ENCODE measurements at places on chromosomes 7 and 10. TPM values are rescaled to one million over a fixed set of nuclear protein-coding genes. Genes with fewer than 3 reads are reported as not detected.
A peak's percentile ranks its signal among the peaks of the same experiment; 100 is the strongest.

Gene PAOX
- polyA plus RNA-seq = 6.5 TPM

- no peak for DNase-seq
Observed at GRCh38 chr10:64101606-64102263, 580.5 kb downstream of the REEP3 start.

DNA sequence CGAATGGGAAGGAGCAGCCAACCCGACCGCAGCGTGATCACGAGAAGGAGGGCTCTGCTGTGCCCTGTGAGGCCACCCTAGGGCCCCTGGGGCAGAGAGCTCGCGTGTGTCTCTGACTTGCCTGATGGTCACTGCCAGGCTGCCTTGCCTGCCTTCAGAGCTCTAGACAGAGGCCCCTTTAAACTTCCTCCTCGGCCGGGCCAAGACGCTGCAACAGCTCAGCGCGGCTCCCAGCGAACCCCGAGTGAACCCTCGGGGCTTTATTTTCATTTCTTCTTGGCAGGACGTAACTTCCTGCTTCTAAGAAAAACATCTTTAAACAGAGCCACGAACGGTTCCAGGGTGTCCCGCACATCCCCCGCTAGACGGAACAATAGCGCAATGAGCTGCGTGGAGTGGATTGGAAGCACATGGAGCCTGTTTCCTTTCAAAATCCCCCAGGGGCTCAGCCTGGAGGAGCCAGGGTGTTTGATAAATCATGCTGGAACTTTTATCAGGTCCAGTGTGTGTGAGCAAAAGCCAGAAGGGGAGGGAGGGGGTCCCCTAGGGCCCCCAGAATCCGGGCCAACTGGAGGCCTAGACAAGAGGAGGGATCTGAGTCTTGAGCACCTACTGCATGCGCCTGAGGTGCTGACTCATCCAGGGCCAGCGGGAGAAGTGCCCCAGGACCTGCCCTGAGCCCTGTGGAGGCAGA, 134.1 kb upstream of the GDF10 start:
- peak; percentile 48 for DNase-seq

DNA sequence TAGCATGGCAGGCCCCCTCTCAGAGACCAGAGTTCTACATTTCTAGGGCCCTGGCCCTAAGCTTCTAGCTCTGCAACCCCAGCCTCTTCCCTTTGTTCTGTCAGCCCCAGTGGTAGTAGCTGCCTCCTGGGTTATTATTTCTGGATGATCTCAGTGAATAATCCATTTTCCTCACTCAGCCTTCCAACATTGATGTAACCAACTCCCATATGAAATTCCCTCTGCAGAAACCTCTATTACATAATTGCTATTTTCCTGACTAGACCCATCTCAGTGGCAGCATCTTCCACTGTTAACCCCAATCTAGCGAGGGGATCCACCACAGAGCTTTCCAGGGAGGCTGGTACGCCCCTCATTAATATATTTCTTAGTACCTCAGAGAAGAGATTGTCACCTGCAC, 49.8 kb downstream of the FHIP2A start:
- no peak for DNase-seq

DNA sequence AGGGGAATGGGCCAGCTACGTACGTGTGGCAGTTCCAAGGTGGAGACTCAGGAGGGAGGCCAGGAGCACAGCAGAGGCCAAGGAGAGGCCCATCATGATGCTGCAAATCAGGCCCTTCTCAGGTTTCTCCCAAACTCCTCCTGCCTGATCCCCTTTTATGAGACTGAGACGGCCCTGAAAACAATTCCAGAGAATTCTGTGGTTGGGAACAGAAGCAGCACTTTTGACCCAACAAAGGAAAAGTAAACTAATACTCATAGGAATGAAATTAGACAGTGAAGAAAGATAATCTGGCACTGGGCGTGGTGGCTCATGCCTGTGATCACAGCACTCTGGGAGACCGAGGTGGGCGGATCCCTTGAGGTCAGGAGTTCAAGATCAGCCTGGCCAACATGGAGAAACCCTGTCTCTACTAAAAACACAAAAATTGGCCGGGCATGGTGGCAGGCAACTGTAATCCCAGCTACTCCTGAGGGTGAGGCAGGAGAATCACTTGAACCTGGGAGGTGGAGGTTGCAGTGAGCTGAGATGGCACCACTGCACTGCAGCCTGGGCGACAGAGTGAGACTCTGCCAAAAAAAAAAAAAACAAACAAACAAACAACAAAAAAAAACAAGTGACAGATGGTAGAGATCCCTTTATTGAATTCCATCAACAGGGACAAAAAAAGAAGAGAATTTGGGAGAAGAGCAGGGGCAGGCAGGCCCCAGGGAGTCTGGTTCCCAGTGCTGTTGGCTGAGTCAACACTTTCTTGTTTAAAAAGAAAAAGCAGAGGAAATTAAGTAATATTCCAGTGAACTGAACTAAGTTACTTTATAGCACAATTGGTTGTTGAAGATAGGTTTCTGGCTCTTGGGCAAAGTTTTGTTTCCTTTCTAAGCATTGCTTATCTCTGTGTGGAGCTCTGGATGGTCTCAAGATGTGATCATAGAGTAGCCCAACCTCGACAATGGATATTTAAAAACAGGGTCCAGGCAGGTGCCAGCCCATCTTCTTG, at the start of gene CCL26:
Gene CCL26 (minus strand): TSS at position 131 of the 997 bp plus-strand sequence. CDS start 35 bp downstream, at position 96.
- DNase-seq = no peak

DNA sequence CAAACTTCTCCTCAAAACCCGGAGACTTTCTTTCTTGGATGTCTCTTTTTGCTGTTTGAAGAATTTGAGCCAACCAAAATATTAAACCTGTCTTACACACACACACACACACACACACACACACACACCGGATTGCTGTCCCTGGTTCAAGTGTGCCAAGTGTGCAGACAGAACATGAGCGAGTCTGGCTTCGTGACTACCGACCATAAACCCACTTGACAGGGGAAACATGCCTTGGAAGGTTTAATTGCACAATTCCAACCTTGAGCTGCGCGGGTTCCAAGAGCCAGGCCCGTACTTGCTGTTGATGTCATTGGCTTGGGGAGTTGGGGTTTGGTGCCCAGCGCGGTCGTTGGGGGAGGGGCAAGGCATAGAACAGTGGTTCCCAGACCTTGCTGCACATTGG, 1.7 kb downstream of the EGFR start:
- no peak for DNase-seq

DNA sequence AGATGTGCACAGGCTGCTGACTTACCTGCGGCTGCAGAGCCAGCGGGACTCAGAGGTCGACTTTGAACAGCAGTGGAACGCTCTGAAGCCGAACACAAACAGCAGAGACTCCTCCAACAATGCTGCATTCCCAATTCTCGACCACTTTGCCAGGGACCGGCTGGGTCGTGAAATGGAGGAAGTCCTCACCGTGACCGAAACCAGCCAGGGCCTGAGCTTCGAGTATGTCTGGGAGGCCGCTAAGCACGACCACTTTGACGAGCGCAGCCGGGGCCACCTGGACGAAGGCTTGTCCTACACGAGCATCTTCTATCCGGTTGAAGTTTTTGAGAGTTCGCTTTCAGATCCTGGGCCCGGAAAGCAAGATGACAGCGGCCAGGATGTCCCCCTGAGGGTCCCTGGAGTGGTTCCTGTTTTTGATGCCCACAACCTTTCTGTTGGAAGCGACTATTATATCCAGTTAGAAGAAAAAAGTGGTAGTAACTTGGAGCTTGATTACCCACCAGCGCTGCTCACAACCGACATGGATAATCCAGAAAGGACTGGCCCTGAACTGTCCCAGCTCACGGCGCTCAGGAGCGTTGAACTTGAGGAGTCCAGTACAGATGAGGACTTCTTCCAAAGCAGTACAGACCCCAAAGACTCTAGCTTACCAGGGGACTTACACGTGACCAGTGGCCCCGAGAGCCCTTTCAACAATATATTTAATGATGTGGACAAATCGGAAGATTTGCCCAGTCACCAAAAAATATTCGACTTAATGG, 19.4 kb upstream of the BHLHA15 start:
- no peak for DNase-seq

Gene BAIAP2L1
- 6.1 TPM for polyA plus RNA-seq

GRCh38 chr7:44748948-44749731, 493 bp downstream of the ZMIZ2 start:
- peak; percentile 53 for DNase-seq

Gene TLL2
- polyA plus RNA-seq = 0.23 TPM

DNA sequence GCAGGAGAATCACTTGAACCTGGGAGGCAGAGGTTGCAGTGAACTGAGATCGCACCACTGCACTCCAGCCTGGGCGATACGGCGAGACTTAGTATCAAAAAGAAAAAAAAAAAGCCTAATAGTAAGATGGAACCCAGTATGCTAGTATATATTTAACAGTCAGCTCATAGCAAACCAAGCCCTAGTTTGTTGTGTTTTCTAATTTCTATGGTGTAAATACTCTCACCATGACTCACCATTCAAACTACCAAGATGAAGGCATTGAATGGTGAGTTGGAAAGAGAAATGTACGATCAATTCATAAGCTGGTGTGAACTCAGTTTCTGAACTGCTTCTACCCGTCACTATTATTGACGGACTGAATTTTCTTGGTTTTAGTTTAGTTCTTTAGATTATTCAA, 173.7 kb upstream of the KAT6B start:
- DNase-seq = no peak

DNA sequence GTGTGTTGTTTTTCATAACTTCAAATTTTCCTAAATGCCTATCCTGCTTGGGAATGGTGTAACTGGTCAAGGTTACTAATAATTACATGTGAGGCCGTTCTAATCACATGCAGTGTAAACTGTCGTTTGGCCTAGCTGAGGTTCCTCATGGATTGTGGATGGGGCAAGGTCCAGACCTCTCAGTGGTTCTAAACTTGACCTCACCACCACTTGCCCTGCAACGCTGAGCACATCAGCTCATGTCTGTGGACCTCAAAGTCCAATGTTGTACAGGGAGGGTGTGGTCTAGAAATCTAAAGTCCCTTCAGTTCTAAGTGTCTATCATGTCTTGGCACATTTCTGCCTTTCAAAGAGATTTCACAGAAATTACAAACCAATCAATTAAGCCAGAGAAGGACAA, 15.6 kb downstream of the RBP3 start:
- DNase-seq = no peak

- no peak for DNase-seq
Observed at GRCh38 chr10:58712141-58712540, 199.5 kb downstream of the BICC1 start.

Gene RAB19
- polyA plus RNA-seq = 0.50 TPM

Gene AZGP1
- 4.7 TPM for polyA plus RNA-seq

DNA sequence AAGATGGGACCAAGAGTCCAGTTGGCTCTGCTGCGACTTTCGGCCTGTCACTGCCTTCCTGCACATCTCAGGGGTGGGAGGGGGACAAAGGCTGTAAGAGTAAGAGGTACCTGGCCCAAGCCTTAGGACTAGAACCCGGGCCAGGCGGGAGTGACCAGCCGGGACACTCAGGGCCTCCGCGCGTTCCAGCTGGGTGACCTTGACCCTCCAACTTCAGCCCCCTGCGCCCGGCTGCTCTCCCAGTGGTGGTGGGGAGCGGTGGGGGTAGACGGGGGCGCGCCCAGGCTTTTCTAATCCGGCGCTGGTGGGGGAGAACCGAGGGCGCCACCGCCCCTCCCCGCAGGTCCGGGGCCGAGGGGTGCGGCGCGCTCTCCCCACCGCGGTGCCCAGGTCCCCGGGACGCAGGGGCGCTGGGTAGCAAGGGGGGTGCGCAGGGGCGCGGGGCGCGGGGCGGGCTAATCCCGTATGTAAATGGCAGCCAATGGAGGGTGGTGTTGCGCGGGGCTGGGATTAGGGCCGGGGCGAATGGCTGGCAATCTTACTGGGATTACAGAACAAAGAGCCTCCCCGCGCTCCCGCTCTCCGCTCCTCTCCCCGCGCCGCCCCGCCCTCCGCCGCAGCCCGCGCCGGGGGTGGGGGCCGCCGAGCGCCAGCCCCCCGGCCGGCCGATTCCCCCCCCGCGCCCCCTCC, at the start of gene GTF2IRD1:
Gene GTF2IRD1 (plus strand): TSS at position 585 of the 690 bp plus-strand sequence. CDS start 54,175 bp downstream, outside the sequence.
- DNase-seq = no peak

Gene CPVL
- 112 TPM for polyA plus RNA-seq

DNA sequence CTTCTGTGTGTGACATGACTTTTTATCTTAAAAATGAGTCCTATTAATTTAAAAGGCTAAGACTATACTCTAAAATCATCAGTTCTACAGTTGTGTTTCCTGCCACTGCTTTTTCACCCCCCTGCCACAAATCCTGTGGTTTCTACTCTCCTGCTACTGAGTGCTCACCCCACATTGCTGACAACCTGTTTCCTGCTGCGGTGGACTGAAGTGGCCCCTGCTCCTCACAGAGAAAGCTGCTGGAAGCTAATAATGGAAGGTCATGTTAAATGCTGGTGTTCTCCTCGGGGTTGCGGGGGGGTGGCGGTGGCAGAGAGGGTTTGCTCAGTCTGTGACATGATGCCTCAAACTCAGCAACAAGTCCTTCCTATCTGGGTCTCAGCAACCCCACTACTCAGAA, 113.2 kb upstream of the INHBA start:
- no peak for DNase-seq

DNA sequence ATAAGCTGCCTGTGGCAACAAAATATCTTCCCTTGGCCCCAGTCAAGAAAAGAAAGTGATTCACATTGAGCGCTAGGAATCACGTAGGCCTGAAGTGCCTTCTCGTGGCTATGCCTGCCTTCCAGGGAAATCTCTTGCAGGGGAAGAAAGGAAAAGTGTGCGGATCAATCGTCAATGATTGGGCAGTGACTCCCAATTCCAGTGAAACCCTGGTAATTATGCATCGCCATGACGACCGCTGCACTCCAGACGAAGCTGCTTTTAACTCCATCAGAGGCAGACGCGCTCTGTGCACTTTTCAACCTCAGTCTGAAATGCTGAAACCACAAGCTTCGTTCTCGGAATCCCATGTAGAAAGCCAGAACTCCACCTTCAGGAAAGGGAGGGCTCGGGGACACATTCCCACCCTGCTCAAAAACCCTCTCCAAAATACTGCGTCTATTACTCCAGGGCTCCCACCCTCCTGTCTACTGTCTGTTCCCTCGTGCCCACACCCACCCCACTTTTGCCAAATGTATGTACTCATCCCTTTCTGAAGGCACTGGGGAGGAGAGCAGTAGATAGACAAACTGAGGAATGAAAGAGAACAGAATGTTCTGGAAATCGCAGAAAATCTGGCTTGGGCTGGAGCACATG, 24.2 kb upstream of the PRKAG2 start:
- DNase-seq = no peak

DNA sequence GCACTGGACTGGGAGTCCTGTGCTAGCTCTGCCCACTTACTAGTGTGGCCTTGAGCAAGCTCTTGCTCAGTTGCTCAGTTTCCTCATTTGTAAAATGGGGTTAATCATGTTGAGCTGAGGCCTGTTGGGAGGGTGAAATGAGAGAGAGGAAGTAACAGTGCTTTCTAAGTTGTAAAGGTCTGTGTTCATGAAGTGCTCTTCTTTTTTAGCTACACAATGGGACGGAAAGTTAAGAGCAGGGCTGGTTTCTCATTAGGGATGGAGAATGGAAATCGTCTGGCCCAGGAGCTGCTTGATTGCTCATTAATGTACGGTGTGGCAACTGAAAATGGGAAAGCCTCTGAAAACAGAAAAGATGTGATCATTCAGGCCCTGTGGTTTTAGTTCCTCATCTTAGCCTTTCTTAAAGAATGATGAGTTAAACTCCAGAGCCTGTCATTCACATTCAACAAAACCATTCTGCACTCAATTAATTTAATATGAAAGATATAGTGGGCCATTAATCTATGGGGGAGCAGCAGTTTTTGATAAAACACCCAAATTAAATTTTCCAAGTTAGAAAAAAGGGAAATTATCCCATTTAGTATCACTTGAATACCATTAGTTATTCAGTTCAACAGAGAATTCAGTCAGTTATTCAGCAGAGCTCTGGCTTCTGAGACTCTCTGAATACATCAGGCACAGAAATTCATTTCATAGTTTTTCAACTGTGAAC, 60.5 kb downstream of the SH2D4B start:
- DNase-seq = no peak

GRCh38 chr7:143487061-143487460, 9.4 kb downstream of the TAS2R41 start:
- DNase-seq = no peak
